ENCODE measurements at places on chromosomes 11 and 22. TPM values are rescaled to one million over a fixed set of nuclear protein-coding genes. Genes with fewer than 3 reads are reported as not detected.

Gene ACRV1
- total RNA-seq, result under 0.01 TPM

Gene DERL3
- total RNA-seq, result under 0.01 TPM

Gene PNPLA3
- total RNA-seq, result 21.3 TPM

Gene KCNK4
- not detected for total RNA-seq

Gene H19
- 0.34 TPM for total RNA-seq

Gene UPK3A
- total RNA-seq, result not detected

Gene AMPD3
- 2.1 TPM for total RNA-seq

Gene TEX54
- not detected for total RNA-seq

Gene FGF19
- not detected for total RNA-seq

Gene PANX3
- not detected for total RNA-seq

Gene TUB
- total RNA-seq, result 22.2 TPM

Gene KCNC1
- total RNA-seq, result not detected

Gene RCOR2
- not detected for total RNA-seq

Gene CD3G
- not detected for total RNA-seq

Gene SMCO4
- total RNA-seq, result 9.8 TPM

Gene SMTNL1
- total RNA-seq, result not detected

Gene CD248
- 1.7 TPM for total RNA-seq

Gene SLC5A1
- total RNA-seq, result not detected

Gene LARGE2
- not detected for total RNA-seq

Gene C11orf65
- 1.0 TPM for total RNA-seq

Gene OTOG
- total RNA-seq, result not detected

Gene OR51B6
- not detected for total RNA-seq

Gene SCARF2
- 16.3 TPM for total RNA-seq

Gene MCAM
- 781 TPM for total RNA-seq

Gene OR52I1
- not detected for total RNA-seq

Gene CAVIN3
- total RNA-seq, result 196 TPM

Gene ART5
- not detected for total RNA-seq

Gene TMEM191B
- total RNA-seq, result 0.33 TPM

Gene ME3
- total RNA-seq, result 14.3 TPM

Gene GSTP1
- total RNA-seq, result 1,744 TPM

Gene CD3D
- not detected for total RNA-seq

Gene LRRC51
- 3.4 TPM for total RNA-seq

Gene SAA1
- total RNA-seq, result not detected

Gene OR8G5
- total RNA-seq, result not detected

Gene TBX1
- total RNA-seq, result not detected

Gene APBB1
- 57.1 TPM for total RNA-seq

Gene GRAMD1B
- total RNA-seq, result 18.3 TPM

Gene OR51E2
- not detected for total RNA-seq

Gene DUSP18
- total RNA-seq, result 6.5 TPM

Gene THY1
- total RNA-seq, result 11.7 TPM

Gene TRIM51
- 1.3 TPM for total RNA-seq

Gene APOL5
- total RNA-seq, result not detected

Gene LRP4
- total RNA-seq, result 2.4 TPM

Gene APLP2
- 187 TPM for total RNA-seq

Gene SOX10
- total RNA-seq, result 242 TPM

Gene MS4A4A
- not detected for total RNA-seq

Gene ADSL
- 112 TPM for total RNA-seq

Gene CCDC116
- not detected for total RNA-seq

Gene UBQLNL
- not detected for total RNA-seq

Gene TMEM191C
- 3.6 TPM for total RNA-seq

Gene ATG2A
- total RNA-seq, result 27.1 TPM

Gene WNT11
- total RNA-seq, result under 0.01 TPM

Gene TNNT3
- total RNA-seq, result not detected

Gene KCNQ1OT1
- 1.7 TPM for total RNA-seq

Gene OR51B2
- not detected for total RNA-seq

Data from melanocyte of skin (primary cell).